NCI-H460 (cell line): ENCODE measurements at places on chromosomes 4 and X. TPM values are rescaled to one million over a fixed set of nuclear protein-coding genes. Genes with fewer than 3 reads are reported as not detected.

ALAS2 gene
- total RNA-seq = not detected in 2 replicates

HELT gene
- total RNA-seq = not detected in 2 replicates

DDX53 gene
- not detected in 2 replicates for total RNA-seq

RAB40A gene
- 0.05 TPM in 1 of 2 replicates, not detected in the other for total RNA-seq

PCDH18 gene
- 0.35 and 0.46 TPM in 2 replicates for total RNA-seq

PRR32 gene
- total RNA-seq = not detected in 2 replicates

CYTL1 gene
- total RNA-seq = not detected in 2 replicates

CSAG3 gene
- total RNA-seq = not detected in 2 replicates

MAGEA8 gene
- not detected in 2 replicates for total RNA-seq

TAF7L gene
- not detected in 2 replicates for total RNA-seq

ARX gene
- 0.20 and 0.30 TPM in 2 replicates for total RNA-seq

COX7B2 gene
- not detected in 2 replicates for total RNA-seq

MUC7 gene
- not detected in 2 replicates for total RNA-seq

CHRDL1 gene
- total RNA-seq = 0.12 TPM in 1 of 2 replicates, not detected in the other

OPN1LW gene
- not detected in 2 replicates for total RNA-seq

MSX1 gene
- 6.3 TPM in 2 replicates for total RNA-seq

SORCS2 gene
- total RNA-seq = not detected in 2 replicates

SRPK3 gene
- 0.12 and 0.17 TPM in 2 replicates for total RNA-seq

ADAMTS3 gene
- 0.07 and 0.14 TPM in 2 replicates for total RNA-seq

TLR1 gene
- 2.9 and 3.6 TPM in 2 replicates for total RNA-seq

CXCL11 gene
- total RNA-seq = not detected in 2 replicates
